CD4-positive, alpha-beta T cell treated with Interleukin-1 beta for 1 hour (primary cell): ENCODE measurements at places on chromosomes 1 and 21.

- no peak for DNase-seq
These were observed 16.4 kb upstream of the TARBP1 start for GRCh38 chr1:234495231-234495990.

DNA sequence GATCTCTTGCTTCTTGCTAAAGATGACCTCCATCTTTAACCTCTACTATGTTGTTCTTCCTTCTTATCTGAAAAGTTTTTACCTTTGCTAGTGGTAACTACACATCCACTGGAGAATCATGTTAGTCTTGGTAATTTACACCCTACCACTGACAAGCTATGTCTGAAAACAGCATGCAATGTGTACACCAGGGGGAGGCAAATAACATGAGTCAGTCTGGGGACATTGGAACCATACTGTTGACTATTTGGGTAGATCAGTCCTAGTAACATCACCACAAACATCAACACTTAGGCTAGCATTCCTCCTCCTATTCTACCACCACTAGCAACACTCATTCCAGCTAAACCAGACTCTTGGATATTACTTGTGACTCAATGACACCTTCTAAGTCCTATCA, 549.0 kb downstream of the KCNT2 start:
- DNase-seq = no peak

DNA sequence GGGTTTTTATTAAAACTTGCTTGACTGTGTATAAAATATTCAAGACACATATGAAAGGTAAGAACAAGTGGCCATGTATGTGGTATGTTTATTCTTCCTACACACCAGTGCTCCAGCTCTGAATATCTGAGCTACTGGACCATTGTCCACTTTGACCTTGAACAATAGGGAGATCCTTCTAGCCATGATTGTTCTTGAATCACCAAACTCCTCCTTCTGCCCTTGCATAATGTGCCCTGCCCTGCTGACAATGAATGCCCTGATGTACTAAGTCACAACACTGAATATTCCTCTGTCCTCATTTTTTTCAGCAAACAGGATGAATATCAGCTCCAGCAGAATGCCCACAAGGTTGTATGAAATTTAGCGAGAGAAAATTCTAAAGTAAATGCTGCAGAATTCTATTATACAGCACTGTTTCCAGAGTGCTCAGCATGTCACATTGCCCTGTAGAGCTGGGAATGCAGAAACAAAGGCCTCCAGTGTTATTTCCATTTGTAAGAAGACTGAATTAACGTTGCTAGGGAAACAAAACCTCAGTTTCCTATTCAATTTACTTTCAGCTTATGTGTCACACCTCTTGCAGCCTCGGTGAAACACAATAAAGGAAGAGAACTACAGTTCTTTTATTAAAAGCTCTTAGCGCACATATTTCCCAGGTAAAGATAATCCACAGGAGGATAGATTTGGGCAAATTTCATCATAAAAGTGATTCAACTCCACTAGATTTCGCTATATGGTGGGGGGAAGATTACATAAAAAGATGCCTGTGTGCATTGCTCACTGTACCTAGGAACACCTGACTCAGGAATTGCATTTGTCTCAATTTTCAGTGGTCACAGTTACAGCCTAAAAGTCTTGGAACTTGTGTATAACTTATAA, 187.4 kb upstream of the ATP1B1 start:
- no peak for DNase-seq

DNA sequence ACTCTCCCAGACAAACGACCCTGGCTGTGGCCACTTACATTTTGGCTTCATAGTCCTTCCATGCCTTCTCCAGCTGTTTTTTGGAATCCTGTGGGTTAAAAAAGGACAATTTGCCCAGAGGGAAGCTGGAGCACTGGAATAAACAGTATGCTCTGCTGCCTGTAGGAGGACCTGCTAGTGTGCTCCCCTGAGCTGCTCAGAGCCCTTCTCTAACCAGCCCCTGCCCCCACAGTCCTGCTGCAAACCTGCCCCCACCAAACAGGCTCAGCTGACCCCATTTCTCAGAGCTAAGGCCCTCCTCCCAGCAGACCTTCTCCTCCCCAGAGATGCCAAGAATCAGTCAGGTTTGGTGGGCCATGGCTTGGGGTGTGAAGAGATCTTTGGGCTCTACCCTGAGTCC, 26.9 kb upstream of the TCEA3 start:
- no peak for DNase-seq

DNA sequence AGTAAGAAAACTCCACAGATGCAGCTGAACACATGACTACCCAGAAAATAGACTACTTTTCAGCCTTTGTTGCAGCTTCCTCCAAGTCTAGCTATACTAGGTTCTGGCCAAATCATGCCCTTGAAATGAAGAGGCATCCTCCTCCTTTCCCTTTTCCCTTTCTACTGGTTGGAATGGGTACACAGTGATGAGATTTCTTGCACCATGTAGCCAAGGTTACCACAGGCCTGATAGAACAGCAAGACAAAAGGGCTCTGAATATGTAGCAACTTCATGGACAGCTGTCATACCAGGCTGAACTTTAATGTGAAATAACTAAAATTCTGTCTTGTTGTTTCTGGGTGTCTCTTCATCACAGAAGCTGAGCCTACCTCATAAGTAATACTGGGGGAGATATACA, 146.5 kb downstream of the PDE4B start:
- no peak for DNase-seq

GRCh38 chr1:115068826-115069585, 20.3 kb downstream of the TSPAN2 start:
- DNase-seq = no peak

GRCh38 chr21:16262091-16262490, 532.3 kb downstream of the USP25 start:
- DNase-seq = no peak

- DNase-seq = no peak
These were observed 75.2 kb upstream of the TARDBP start for GRCh38 chr1:10936998-10937901.

GRCh38 chr1:155003227-155003765, 694 bp downstream of the ZBTB7B start:
- no peak for DNase-seq

GRCh38 chr1:227900571-227901051, 47.1 kb downstream of the WNT9A start:
- no peak for DNase-seq

DNA sequence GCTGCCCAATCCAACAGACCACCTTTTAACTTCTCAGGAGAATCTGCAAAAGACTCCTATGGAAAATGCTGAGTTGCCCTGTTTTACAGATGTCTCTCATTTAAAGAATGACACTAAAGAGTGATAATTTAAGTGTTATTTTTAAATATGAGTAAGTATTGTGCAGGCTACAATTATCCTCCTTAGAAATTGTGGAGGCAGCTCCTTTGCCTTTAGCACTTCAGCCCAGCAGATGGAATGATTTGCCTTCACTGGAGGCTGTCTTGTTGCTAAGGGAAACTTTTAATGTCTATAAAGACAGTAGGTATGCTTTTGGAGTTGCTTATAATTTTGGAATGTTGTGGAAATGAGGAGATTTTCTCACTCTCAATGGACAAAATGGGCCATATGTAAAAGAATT, 1345.5 kb downstream of the NCAM2 start:
- no peak for DNase-seq

- DNase-seq = no peak
These were observed 40.0 kb downstream of the COQ8A start for GRCh38 chr1:226980122-226980560.

- DNase-seq = no peak
These were observed at the start of gene FOXD3 for GRCh38 chr1:63322114-63322943. FOXD3 (plus strand) TSS chr1:63322567; CDS start chr1:63323059, 492 bp downstream.

- DNase-seq = no peak
These were observed 36.6 kb downstream of the CDC42 start for GRCh38 chr1:22089134-22089571.

- no peak for DNase-seq
These were observed 777 bp upstream of the METTL25B start for GRCh38 chr1:156727492-156727891.

- no peak for DNase-seq
These were observed 30.6 kb upstream of the JUN start for GRCh38 chr1:58814251-58815068.

GRCh38 chr1:162881590-162881989, 20.6 kb upstream of the CCDC190 start:
- no peak for DNase-seq

DNA sequence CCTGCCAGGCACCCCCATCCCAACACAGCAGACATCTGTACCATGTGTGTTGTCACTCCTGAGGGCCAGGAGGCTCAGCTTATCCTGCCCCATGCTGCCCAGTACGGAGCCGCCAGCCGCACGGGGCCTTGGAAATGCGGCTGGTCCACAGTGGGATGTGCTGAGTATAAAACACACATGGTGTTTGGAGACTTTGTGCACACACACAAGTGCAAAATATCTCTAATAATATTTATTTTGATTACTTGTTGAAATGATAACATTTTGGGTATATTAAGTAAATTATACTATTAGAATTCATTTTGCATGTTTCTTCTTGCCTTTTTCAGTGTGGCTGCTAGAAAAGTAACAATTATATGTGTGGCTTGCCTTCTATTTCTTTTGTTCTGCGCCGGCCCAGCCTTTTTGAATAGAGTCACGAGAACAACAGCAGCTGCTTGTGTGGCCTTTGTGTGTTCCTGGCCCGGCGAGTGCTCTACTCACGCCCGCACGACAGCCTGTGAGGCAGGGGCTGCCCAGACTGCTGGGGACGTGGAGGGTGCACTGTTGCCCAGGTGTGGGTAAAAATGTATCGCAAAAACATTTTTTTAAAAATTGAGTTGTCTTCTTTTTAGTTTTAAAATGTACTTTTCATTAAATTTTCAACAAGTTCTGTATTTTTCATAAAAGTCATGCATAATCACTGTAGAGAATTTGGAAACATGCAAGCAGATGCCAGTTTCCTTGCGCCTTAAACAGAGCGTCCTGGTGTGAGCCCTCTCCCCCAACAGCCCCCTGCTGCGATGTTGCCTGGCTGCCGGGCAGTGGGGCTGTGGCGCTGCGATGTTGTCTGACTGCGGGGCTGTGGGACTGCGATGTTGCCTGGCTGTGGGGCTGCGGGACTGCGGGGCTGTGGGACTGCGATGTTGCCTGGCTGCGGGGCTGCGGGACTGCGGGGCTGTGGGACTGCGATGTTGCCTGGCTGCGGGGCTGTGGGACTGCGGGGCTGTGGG, 35.5 kb downstream of the COQ8A start:
- DNase-seq = no peak

DNA sequence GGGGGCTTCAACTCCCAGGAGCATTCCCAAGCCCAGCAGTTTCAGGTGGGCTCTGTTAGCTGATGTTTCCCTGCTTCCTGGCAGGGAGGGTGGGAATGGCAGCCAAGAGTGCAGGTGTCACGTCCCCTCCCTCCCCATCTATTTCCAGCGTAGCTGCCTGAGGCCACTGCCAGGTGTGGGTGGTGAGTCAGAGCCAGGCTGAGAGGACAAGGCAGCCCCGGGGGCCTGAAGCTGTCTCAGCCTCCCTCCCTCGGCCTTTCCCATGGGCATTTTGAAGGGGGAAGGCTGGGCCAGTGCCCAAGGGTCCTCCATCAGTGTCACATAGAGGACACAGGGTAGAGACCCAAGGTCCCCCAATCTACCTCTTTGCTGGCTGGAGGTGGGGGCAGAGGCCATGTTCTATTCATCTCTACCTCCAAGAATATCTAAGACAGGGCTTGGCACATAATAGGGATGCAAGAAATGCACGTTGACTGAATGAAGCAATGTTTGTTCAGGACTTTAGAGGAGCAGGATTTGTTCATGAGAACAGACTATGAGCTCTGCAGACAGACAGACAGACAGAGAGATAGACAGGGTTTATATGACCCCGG, 34.4 kb upstream of the ID3 start:
- DNase-seq = no peak

DNA sequence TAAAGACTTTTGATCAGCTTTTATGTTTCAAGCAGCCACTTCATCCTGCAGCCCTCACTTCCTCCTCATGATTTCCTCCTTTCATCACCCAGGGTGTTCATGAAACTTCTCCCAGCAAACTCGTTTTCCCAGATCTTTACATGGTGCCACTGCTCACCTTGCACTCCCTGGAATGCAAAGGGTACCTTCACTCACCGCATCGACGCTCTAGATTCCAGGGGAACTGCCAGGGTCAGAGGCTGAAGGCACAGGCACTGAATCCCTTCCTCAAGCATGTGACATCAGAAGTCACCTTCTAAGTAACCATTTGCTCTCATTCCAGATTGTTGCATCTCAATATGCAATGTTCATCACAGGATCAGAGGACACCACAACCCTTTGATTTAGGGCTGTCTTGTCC, 82.8 kb downstream of the PRKAB2 start:
- DNase-seq = no peak

GRCh38 chr1:25039229-25039628, 109.2 kb upstream of the RUNX3 start:
- no peak for DNase-seq

DNA sequence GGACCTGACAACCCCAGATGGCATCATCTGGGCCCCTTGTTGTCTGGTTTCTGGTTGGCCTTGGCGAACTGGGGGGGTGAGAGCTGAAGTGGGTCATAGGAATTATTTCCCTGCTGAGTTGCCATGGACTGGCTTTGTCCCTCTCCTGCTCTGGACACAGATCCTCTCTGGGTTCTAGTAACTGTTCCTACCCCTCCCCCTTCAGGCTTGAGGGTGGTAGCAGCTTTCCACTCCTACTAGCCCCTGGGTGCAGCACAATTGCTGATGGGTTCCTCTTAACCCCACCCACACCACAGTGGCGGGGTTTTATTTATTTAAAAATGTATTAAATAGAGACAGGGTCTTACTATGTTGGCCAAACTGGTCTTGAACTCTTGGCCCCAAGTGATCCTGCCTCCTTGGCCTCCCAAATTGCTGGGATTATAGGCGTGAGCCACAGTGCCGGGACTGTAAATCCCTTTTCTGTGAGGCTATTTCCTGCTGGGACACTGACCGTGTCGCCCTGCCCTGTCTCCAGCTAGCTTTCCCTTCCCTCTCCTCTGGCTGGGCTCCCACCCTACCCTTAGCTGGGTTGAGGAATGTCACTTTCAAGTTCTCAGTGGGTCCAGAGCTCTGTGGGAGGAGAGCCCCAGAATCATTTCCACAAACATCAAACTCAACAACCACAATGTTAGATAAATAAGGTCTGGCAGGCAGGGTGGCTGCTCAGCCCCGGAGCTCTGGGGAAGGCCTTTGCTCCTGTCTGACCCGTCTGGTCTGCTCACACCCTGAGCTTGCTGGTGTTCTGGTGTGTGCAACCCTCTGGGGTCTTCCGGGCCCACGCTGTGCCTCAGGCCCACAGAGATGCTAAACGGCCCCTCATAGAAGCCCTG, 112.7 kb upstream of the WNT4 start:
- no peak for DNase-seq

- DNase-seq = no peak
These were observed 8.4 kb upstream of the USP33 start for GRCh38 chr1:77768006-77768405.

DNA sequence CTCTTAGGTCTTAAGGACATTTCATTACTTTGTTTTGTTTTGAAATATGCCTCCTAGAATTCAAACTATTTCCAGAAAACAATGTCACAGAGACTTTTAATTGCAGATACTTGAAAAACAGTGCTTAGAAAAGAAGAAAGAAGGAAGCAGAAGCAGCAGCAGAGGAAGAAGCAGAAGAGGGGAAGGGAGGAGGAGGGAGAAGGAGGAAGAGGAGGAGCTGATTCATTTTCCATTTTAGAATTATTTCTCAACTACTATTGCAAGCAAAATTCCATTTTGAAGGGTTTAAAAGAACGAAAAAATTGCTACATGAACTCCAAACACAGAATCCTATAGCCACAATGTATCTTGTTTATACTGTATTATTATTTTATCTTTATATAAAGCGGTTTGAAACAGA, 13.9 kb downstream of the RC3H1 start:
- no peak for DNase-seq

- no peak for DNase-seq
These were observed 390.9 kb downstream of the KCNH1 start for GRCh38 chr1:210743038-210743437.

GRCh38 chr1:18199462-18199861, 91.9 kb downstream of the IGSF21 start:
- no peak for DNase-seq
